ENCODE measurements at places on chromosomes 4 and X.
A peak's percentile ranks its signal among the peaks of the same experiment; 100 is the strongest.

- DNase-seq: peak; percentile 20
Observed at GRCh38 chr4:80462621-80463091, 127.1 kb downstream of the CFAP299 start.

- DNase-seq: no peak
Observed at GRCh38 chr4:6087669-6088341, 69.6 kb upstream of the C4orf50 start.

- DNase-seq: no peak
Observed at GRCh38 chr4:173018446-173018845, 150.2 kb upstream of the GALNT7 start.

DNA sequence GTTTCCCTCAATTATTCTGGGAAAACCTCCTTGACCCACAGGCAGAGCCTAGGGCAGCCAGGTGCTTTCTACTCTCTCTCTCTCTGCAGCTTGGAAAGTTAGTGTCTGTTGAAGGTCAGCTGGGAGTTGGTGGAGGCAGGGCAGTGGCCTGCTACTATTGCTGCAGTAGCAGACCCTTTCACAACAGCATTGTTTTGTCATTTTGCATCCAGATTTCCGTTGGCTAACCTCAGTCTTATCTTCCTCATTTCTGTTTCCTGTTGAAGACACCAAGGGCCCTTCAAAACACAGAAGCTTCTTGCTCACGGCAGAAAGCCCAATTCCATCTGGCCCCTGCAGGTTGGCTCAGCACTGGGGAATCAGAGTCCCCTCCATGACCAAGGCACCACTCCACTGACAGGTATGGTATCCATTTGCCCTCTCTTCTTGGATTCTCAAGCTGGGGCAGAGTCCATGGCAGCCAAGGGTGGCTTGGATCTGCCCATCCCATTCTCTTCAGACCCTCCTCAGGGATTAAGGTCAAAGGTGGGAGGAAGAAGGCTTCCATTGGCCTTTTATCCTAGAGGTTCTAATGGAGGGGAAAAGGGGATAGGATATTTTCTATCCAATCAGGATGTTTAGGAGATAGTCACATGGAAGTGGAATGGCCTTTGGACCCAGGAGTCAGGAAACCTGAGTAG is 24.6 kb downstream of the VSIG4 start:
- no peak for DNase-seq

All from T-helper 2 cell (primary cell).